Natural killer cell (primary cell): ENCODE measurements at places on chromosomes 5 and 9. TPM values are rescaled to one million over a fixed set of nuclear protein-coding genes. Genes with fewer than 3 reads are reported as not detected.

DNA sequence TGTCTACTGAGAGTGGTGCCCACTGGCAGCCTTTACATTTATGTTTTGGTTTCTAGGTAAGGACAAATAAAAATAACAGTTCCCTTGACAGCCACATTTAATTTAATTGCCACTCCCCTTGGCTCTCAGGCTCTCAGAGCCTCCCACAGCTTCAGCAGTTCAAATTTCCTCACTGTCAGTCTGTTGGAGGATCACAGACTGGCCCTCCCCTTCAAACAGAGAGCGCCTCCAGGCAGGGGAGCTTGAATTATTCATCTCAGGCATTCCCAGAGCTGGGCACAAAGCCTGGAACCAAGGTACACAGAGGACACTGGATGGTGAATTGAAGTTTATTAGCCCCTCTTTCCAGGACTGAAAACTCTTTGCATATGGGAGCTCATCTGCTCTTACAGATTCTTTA is 407.7 kb downstream of the SPOCK1 start:
- no peak for DNase-seq

GRCh38 chr5:89302102-89302891 is 419.3 kb upstream of the MEF2C start:
- no peak for DNase-seq

DNA sequence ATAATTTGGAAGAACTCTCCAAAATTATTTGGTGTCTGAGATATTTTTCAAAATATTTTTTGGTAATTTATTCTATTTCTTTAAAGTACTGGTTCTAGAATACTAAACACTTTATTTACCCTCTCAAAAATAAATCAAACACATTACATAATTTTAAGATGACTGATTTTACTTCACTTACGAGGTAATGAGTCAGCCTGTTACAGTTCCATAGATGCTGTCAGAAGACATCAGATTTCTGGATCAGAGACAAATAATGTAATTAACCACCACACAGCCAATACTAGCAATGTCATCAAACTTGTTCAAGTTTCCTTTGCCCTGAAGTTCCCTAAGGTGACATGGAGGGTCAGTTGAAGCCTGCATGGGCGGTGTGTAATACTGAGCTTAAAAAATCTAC is 106.1 kb upstream of the CDH9 start:
- DNase-seq, result no peak

- no peak for DNase-seq
Observed at GRCh38 chr5:161847941-161848391, at the start of gene GABRA1. Gene GABRA1, plus strand, starts transcription at chr5:161848120. Its CDS starts 2,691 bp downstream, at chr5:161850811.

DNA sequence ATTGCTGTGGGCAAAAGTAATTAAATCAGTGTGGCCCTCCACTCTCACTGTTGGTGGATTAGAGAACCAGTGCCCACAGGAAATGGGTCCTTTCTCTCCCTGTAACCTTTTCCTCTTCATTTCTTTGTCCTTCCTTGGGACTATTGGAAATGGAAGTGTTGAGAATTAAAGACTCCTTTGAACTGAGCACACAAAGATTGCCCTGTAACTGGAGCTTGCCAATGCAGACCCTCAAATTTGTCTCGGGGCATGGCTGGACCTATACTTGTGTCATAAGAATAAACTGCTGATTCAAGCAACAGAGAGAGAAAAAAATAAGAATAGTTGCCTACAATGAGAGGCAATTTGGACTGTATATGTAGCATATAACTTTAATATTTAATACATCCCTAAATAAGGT is 13.7 kb downstream of the KCNV2 start:
- no peak for DNase-seq

- DNase-seq, result no peak
Observed at GRCh38 chr5:40314275-40314674, 365.4 kb upstream of the PTGER4 start.

DNA sequence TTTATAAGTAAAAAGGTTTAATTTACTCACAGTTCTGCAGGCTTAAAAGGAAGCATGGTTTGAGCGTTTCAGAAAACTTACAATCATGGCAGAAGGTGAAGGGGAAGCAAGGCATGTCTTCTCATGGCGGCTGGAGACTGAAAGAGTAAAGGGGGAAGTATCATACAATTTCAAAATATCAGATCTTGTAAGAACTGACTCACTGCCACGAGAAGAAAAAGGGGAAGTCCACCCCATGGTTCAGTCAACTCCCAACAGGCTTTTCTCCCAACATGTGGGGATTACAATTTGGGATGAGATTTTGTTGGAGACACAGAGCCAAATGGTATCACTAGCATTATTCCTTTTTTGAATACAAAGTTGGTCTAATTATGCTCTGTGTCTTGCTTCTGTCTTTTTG is 627.9 kb upstream of the ST8SIA4 start:
- DNase-seq, result no peak

GRCh38 chr9:36177571-36177970 is 8.4 kb downstream of the CCIN start:
- no peak for DNase-seq

- DNase-seq, result no peak
Observed at GRCh38 chr9:133048595-133048994, 13.2 kb upstream of the CEL start.

DNA sequence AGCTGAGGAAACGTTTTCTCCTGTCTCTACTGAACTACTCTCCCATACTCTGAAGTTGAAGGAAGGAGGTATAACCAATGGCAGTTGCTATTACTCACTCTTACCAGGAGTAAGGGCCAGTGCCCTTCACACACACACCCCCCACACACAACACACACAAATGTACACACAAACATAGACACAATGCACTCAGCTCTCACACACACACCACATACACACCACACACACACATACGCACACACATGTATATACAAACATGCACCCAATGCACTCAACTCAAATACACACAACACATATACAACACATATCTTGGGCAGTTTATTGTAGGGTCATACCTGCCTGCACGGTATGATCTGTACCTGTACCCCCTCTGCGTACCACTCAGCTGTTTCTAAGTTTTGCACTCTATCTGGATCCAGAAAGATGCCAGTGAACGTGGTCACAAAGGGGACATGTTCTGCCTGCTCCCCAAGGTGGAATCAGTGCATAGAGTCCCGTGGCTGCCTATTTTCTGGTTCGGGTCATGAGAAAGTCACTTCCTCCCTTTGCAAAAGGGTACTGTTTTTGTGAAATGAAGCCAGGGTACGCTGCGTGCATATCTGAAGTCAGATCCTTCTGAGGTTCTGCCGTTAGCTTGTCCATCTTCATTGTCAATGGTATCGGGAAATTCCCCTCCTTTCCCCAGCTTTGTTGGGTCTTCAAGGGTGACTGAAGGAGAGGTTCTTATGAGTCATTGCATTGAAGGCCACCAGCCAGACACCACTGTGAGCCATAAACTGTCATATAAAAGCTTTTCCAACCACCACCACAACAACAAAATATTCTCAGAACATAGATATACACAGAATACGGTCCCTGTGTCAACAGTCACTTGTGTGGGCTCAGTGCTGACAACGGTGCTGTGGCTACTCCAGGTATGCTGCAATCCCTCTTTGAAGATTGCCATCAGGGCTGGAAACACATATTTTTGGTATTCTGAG is 131.9 kb downstream of the UGCG start:
- peak; percentile 28 for DNase-seq

DNA sequence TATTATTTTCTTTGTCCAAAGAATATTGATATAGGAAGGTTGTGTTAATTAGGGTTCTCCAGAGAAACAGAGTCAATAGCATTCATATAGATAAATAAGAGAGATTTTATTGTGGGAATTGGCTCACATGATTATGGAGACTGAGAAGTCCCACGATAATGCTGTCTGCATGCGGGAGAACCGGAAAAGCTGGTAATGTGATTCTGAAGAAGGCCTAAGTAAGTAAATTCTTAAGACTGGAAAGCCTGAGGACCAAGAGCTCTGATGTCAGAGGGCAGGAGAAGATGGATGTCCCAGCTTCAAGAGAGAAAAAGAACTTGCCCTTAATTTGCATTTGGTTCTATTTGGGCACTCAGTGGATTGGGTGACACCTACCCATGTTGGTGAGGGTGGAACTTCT is 307.4 kb upstream of the C9orf72 start:
- no peak for DNase-seq

DNA sequence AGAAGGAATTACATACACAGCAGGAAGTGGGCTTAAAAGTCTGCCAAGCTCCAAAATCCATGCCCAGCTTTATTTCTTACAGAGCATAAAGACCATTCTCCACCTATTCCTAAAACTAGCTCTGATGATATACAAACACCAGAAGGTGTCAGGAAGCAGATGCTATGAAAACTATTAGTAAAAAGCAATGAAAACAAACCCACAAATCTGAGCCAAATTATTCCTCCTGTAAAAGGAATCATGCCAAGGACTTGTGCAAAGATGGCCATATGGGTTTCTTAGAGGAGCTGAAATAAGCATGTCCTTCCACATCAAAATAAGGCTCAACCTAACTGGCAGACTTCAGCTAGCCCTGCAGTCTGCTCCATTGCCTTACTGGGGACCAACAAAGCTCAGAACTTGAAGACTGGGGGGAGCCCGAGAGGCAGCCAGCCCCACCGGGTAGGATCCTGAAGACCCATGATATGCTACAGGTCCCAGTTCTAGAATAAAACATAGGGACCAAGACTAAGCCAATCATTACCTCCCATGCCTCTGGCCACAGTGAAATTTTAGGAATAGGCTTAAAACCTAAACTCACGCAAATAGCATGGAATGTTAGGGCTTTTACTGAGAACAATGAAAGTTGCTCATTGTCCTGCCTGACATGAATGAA is 42.8 kb upstream of the GABRP start:
- DNase-seq, result no peak

DNA sequence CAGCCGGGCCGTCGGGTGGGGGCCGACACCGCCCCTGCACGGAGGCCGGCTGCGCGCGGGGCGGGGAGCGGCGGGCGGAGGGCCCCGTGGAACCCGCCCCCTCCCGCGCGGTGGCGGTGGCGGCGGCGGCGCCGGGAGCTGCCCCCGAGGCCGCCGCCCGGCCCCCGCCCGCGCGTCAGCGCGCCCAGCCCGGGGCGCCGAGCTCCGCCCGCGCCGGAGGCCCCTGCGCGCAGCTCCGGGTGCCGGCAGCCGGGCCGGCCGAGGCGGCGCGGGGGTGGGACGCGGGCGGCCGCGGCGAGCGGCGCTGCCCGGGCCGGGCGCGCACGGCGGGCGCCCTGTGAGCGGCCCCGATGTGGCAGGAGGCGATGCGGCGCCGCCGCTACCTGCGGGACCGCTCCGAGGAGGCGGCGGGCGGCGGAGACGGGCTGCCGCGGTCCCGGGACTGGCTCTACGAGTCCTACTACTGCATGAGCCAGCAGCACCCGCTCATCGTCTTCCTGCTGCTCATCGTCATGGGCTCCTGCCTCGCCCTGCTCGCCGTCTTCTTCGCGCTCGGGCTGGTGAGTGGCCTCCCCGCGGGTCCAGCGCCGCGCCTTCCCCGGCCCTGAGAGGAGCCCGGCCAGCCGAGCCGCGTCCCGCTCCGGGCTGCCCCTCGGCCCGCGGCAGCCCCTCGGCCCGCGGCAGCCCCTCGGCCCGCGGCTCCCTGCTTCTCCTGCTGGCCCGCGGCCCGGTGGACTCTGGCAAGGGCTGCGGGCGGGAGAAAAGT is at the start of gene ADCY2:
Gene ADCY2, plus strand, starts transcription at position 192 of the 766 bp plus-strand sequence. Its CDS starts 159 bp downstream, at position 351.
- DNase-seq, result no peak

DNA sequence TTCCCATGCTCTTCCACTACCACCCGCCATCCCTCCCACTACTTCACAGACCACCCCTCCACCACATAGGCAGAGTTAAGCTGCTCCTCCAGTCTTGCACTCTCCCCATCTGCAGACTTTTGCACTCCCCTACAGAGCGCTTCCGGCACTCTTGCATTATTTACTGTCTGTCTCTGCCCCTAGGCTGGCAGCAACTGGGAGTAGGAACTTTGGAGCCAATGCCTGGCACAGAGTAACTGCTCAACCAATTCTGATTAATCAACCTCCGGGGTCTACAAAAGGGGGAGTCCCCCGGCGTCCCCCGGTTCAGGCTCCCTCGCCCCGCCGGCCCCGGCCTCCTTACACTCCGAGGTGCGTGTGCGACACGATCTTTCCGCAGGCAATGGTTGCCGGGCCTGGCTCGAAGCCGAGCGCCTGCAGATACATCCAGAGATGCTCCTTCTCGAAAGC is 498 bp downstream of the HAUS6 start:
- no peak for DNase-seq

DNA sequence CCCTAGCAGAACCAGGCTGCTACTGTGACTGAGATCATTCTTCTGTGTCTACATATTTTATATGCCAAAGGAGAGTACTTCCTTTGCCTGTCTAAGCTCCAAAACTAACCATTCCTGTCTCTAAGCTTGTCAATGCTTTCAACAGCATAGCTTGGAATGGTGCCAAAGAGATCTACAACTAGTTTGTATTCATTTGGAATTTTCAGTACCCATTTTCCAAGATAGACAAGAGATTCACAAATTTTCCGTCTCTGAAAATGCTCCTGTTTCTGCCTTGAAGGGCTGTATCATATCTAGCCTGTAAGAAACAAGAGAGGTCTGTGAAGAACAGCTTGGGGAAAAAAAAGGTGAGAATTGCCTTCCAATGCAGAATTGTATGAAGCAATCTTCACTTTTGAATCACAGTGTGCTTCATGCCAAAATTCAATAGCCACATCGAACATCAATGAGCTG is 334.4 kb upstream of the ACTBL2 start:
- no peak for DNase-seq

DNA sequence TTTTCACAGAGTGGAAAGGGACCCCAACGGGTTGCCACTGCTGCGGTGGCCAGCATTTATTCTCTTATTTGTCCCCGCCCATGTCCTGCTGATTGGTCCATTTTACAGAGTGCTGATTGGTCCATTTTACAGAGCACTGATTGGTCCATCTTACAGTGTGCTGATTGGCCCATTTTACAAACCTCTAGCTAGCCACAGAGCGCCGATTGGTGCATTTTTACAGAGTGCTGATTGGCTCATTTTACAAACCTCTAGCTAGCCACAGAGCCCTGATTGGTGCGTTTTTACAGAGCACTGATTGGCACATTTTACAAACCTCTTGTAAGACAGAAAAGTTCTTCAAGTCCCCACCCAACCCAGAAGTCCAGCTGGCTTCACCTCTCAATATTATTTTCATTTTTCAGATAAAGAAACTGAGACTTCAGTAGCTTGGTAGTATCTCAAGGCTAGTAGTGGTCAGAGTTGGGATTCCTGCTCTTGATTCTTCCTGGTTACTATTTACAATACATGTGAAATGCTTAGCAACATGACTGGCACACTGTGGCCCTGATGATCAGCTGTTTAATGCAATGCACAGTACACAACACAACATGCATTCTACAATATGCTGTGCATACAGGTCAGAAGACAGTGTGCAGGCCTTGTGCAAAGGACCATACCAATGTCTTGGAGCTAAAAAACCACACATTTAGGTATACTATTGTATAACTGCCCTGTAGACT is 63.6 kb upstream of the BOD1 start:
- DNase-seq, result no peak

The SARDH gene
- total RNA-seq, result 4.1 TPM

The CCNO gene
- not detected for total RNA-seq

The RXRA gene
- 30.9 TPM for total RNA-seq

The BNC2 gene
- total RNA-seq, result 84.2 TPM

The PCDHGA4 gene
- 0.24 TPM for total RNA-seq

The EXOSC2 gene
- total RNA-seq, result 47.1 TPM
